ENCODE measurements at places on chromosomes 7 and 10.

DNA sequence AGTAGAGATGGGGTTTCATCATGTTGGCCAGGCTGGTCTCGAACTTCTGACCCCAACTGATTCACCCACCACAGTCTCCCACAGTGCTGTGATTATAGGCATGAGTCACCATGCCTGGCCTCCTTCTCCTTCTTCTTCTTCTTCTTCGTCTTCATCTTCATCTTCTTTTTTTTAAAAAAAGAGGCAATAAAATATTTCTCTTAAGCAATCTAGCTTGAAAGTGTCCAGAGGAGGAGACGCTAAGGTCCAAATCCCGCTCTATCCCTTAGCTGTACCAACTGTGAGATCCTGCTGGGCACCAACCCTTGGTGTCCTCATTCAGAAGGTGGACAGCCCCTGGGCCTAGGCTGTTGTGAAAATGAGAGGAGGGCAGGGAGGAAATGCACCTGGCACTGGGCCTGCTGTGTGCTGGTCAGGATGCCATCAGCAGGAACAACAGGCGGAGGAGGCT lies 13.9 kb upstream of the PSAP start:
- no peak for DNase-seq

DNA sequence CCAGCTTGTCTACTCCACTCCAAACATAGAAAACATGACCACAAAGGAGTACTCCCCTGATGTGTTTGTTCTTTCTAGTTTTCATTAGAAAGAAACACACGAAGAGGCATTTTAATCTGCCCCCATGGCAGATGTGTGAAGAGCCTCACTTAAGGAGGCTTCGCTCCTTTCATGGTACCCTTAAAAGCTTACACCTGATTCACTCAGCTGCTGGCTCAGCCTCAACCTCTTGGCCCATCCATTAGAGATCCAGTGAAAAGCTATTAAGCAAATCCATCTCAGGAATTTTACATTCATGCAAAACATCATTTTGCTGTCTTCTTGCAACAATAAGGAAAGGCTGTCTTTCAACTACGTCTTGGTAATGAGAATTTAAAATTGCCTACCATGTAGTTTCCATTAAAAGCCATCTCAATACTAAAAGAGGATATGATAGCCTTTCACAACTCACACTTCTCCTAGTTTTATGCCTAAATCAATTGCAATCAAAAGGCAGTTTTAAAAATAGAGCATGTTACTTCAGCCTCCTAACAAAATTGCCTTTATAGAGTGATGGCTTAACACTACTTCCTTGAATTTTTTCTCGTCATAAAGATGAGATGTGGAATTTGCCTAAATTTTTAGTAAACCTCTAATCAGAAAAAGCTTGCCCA lies 22.7 kb downstream of the MACC1 start:
- DNase-seq: peak; percentile 55

- no peak for DNase-seq
Observed at GRCh38 chr10:113382691-113383090, 170.2 kb upstream of the HABP2 start.

- DNase-seq: no peak
Observed at GRCh38 chr10:86217371-86218080, 149.1 kb downstream of the GRID1 start.

DNA sequence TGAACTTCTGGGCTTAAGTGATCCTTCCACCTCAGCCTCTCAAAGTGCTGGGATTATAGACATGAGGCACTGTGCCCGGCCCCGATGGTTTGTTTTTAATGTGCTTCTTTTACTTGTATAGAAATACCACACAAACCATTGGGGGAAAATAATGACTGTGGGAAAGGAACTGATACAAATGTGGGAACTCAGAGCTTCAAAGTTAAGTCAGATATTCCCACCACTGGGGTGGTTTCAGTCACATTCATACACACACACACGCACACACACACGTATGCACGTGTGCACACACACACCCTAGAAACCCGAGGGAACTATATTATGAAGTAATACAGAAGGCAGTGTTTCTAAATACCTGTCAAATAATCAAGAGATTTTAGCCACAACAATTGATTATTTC lies 17.0 kb downstream of the CPA4 start:
- no peak for DNase-seq

DNA sequence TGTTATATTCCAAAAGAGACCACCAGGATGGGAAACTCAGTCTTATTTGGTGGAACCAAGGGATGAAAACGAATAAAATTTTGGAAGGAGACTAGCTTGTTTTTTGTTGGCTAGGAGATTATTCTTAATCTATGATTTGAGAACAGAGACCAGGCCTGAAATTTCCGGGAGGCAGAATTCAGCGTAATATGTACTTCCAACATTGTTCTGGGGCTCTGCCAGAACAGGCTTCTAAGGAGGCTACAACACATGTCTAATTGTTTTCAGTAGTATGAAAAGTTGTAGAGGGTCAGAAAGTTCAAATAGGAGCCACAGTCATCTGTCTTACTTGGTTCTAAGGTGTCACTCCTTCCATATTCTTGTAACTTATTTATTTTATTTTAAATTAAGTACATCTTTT lies 1.7 kb downstream of the DDX21 start:
- DNase-seq: no peak

GRCh38 chr10:35369049-35369611 lies 32.8 kb downstream of the CCNY start:
- no peak for DNase-seq

GRCh38 chr7:70434821-70435220 lies 697.1 kb upstream of the GALNT17 start:
- DNase-seq: no peak

DNA sequence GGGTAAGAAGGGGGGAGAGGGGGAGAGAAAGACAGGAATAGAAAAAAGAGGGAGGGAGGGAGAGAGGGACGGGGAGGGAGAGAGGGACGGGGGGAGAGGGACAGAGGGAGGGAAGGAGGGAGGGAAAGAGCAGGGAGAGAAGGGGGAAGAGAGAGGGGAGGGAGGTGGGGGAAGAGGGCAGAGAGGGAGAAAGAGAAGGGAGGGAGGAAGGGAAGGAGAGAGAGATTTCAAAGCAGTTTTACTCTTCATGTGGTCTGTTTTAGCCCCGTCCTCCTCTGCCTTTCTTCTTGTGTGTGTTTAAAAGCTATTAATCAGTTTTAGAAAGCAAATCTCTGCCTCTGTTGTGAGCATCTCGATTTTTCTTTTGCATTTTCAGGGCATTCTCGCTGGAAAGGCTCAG lies 237.0 kb downstream of the WDR37 start:
- DNase-seq: no peak

DNA sequence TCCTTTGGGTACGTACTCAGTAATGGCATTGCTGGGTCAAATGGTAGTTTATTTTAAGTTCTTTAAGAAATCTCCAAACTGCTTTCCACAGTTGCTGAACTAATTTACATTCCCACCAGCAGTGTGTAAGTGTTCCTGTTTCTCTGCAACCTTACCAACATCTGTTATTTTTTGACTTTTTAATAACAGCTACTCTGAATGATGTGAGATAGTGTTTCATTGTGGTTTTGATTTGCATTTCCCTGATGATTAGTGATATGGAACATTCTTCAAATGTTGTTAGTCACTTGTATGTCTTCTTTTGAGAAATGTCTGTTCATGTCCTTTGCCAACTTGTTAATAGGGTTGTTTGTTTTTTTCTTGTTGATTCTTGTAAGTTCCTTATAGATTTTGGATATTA lies 558.9 kb downstream of the SH2D4B start:
- DNase-seq: no peak
